ENCODE measurements at places on chromosomes 7 and 10. TPM values are rescaled to one million over a fixed set of nuclear protein-coding genes. Genes with fewer than 3 reads are reported as not detected.

DNA sequence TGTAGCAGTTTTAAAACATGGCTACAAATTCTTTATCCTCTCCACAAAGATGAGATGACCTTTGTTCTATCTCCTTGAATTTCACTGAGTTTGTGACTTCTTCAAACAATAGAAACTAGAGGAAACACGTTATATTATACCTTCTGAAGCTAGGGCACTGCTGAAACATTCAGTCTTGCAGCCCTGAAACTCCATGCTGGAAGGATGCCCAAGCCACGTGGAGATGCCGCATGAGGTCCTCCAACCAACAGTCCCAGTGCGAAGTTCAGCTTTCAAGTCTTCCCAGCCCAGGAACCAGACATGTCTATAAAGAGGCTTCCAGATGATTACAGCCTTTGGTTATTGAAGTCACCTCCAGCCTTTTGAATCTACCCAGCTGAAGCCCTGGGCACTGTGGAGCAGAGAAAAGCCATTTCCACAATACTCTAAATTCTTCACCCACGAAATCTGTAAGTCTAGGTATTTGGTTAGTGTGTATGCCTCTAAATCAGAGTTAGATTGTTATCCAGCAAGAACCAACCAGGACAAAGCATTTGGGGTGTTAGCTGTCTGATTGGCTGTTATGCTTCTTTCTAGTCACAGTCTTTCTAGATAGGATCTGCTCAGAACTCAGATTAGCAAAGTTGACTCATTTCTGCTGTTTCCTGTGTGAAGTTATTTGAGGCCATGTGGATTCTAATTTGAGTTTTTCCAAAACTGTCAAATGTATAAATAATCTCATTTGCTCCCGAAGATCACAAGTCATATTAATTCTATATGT lies 186.5 kb upstream of the TMEM72 start:
- DNase-seq, result no peak
- H3K4me3 ChIP-seq, result no peak overlapping the region
- no peaks in the 10 kb centered on the region for H3K27me3 ChIP-seq
- H3K4me1 ChIP-seq, result no peaks in the 10 kb centered on the region

DNA sequence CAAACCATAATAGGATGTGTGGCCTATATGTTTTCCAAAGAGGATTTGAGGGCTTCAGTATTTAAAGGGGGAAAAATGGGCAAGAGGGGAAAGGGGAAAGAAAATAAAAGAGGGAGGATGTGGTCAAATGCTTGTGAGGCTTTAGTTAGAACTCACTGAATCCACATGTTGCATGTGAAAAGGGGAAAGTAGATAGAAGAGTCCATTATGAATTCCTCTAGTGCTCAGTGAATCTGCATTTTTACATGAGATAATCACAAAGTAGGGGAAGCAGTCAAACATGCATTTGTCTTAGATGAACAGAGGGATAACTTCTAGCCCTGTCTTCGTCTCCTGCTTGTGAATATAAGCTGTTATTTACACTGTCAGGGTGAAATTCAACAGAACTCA lies 24.6 kb upstream of the AKAP9 start:
- H3K4me1 ChIP-seq, result no peaks in the 10 kb centered on the region
- no peaks in the 10 kb centered on the region for H3K36me3 ChIP-seq
- no peak overlapping the region for H3K4me3 ChIP-seq
- H3K27ac ChIP-seq, result no peak overlapping the region
- no peaks in the 10 kb centered on the region for H3K27me3 ChIP-seq

- H3K27ac ChIP-seq, result no peak overlapping the region
- no peaks in the 10 kb centered on the region for H3K27me3 ChIP-seq
- H3K4me1 ChIP-seq, result no peaks in the 10 kb centered on the region
- no peaks in the 10 kb centered on the region for H3K36me3 ChIP-seq
- no peak for DNase-seq
These were observed 7.6 kb downstream of the CUBN start for GRCh38 chr10:17122052-17122451.

GRCh38 chr10:1130995-1131790 lies 75.0 kb downstream of the WDR37 start:
- no peak overlapping the region for H3K4me3 ChIP-seq
- no peaks in the 10 kb centered on the region for H3K4me1 ChIP-seq
- H3K27me3 ChIP-seq, result no peaks in the 10 kb centered on the region
- H3K27ac ChIP-seq, result no peak overlapping the region

- no peak overlapping the region for H3K4me3 ChIP-seq
- no peak for DNase-seq
- no peaks in the 10 kb centered on the region for H3K36me3 ChIP-seq
- H3K27ac ChIP-seq, result no peak overlapping the region
- no peaks in the 10 kb centered on the region for H3K27me3 ChIP-seq
These were observed 663.3 kb downstream of the NRG3 start for GRCh38 chr10:82538272-82538671.

DNA sequence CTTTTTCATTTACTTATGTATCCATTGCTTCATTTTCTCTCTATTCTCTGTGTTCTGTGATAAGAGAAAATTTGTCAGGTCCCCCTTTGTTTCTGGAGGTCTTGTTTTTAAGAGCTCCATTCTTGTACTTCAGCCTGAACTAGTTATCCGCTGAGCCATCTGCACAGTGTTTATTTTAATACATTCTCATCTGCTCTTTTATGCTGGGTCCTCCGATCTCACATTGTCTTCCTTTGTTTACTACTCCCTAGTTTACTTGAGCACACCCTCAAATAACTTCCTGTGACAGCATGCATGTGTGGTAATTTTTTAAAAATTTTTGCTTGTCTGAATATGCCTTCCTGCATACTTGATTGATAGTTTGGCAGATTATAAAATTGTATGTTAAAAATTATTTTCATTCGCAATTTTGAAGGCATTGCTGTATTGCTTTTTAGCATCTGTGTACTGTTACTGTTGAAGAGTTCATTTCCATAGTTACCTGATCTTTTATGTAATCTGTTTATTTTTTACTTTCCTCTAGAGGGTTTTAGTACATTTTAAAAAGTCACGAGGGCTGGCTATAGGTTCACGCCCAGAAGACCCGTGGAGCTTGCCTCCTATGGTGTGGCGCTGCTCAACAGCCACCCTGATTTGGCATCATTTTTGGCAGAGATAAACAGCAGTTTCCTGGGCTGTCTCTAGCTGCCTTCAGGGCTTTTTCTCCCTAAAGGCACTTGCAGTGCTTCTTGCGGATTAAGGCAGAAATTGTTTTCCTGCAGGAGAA lies 31.9 kb downstream of the RSBN1L start:
- H3K4me1 ChIP-seq, result peaks cover 3% of the 10 kb centered on the region
- H3K4me3 ChIP-seq, result no peak overlapping the region
- H3K27me3 ChIP-seq, result no peaks in the 10 kb centered on the region
- peaks cover 8% of the 10 kb centered on the region for H3K36me3 ChIP-seq
- peak; percentile 5 for DNase-seq

DNA sequence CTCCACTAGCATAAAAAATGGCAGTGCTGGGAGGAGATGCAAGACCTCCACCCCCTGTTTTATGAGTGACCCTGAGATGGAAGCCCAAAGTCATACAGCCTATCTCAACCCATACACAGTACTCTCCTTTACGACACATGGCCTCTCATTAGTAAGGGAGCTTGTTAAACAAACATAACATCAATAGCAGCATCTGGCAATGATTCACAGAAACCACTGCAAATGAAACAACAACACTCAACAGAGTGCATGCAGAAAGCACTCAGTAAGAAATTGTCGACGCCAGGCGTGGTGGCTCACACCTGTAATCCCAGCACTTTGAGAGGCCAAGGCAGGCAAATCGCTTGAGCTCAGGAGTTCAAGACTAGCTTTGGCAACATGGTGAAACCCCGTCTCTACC lies 27.5 kb upstream of the FIGNL1 start:
- no peak overlapping the region for H3K4me3 ChIP-seq
- no peaks in the 10 kb centered on the region for H3K4me1 ChIP-seq
- H3K27me3 ChIP-seq, result no peaks in the 10 kb centered on the region
- no peaks in the 10 kb centered on the region for H3K36me3 ChIP-seq
- no peak overlapping the region for H3K27ac ChIP-seq

GRCh38 chr10:4535521-4535920 lies 290.5 kb upstream of the AKR1E2 start:
- no peak overlapping the region for H3K27ac ChIP-seq
- H3K4me3 ChIP-seq, result no peak overlapping the region
- H3K36me3 ChIP-seq, result no peaks in the 10 kb centered on the region
- H3K4me1 ChIP-seq, result no peaks in the 10 kb centered on the region
- H3K27me3 ChIP-seq, result no peaks in the 10 kb centered on the region

DNA sequence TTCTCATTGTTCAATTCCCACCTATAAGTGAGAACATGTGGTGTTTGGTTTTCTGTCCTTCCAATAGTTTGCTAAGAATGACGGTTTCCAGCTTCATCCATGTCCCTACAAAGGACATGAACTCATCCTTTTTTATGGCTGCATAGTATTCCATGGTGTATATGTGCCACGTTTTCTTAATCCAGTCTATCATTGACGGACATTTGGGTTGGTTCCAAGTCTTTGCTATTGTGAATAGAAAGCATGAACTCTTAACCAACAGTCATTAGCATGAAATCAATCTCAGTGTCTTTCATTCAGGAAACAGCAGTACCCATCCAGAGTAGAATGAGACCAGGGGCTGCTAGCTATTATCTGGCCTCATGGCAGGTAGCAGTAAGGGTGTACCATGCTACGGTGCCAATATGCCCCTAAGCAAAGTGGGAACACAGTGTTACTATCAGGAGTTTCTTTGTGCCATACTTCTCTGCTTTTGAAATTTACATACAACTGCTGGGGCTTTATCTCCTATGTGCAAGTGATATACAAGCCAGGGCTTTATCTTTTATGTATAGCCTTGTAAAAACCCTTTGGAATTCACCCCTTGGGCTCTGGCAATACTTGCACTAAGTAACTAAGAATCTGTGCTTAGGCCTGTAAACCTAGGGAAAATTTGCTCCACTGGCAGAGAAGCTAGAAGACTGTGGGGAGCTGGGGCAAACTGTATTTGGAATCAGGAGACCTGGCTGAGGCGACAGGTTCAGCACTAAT lies 5.4 kb downstream of the PON2 start:
- no peaks in the 10 kb centered on the region for H3K36me3 ChIP-seq
- no peak for DNase-seq
- H3K4me1 ChIP-seq, result no peaks in the 10 kb centered on the region
- H3K27ac ChIP-seq, result no peak overlapping the region

The GHRHR gene
- total RNA-seq, result 0.42 TPM

The PLXDC2 gene
- 8.0 TPM for total RNA-seq

The TET1 gene
- 6.4 TPM for total RNA-seq
